Amniotic stem cell (primary cell): ENCODE measurements at places on chromosomes 4 and X.

- DNase-seq = no peak
Observed at GRCh38 chr4:87749883-87750282, 49.5 kb upstream of the IBSP start.

DNA sequence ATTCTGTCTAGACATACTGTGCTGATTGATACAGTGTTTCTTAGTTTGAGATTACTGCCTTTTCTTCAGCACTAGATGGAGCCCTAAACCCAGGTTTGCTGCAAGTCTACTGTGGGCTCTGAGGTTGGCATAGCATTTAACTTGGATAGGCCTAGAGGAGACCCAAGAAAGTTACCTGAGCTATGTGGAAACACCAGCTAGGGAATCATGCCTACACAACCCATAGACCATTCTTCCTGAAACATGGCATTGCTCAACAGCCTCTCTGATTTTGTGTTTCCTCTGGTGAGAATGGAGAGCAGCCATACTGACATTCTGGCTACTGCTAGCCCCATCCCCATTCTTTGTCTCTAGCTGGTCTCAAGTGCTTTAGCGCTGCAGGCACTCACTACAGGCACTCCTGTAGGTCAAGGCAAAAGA is 287.7 kb upstream of the PCDH18 start:
- peak; percentile 41 for DNase-seq

GRCh38 chr4:148238086-148238485 is 204.1 kb downstream of the NR3C2 start:
- DNase-seq = no peak

DNA sequence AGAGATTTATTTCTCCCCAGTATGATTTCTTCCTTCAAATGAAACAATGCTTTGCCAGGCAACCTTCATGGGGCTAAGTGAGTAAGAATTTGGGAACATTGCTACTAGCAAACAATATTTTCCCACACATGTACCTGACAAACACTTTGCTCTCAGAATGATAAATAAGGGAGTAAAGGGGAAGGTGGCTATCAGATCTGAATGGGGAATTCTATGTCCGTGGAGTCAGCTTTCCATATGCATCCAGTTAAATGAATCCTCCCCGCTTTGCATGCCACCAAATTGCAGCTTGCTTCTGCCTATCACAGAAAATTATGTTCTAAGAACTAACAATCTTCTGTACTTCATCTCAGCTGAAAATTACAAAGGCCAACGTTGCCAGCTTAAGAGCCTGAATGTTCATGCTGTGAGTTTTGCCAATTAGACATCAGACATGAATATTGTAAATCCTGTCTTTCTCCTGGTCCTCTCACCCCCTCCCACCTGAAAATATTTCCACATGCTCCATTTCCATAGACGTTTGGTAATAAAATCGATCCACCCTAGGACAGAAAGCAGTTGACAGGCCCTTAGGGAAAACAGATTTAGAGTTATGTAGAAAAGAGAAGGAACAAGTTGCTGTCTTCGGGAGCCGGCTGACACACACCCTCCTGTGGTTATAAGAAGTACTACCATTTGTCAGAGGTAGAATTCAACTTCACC is 6.3 kb downstream of the MEPE start:
- no peak for DNase-seq

GRCh38 chrX:23515028-23515427 is 152.3 kb upstream of the PRDX4 start:
- no peak for DNase-seq

- DNase-seq = no peak
Observed at GRCh38 chr4:109998867-109999584, 86.3 kb downstream of the EGF start.

GRCh38 chr4:151798678-151799416 is 38.0 kb upstream of the GATB start:
- DNase-seq = no peak

GRCh38 chr4:121597346-121597934 is 99.3 kb downstream of the ANXA5 start:
- DNase-seq = no peak

DNA sequence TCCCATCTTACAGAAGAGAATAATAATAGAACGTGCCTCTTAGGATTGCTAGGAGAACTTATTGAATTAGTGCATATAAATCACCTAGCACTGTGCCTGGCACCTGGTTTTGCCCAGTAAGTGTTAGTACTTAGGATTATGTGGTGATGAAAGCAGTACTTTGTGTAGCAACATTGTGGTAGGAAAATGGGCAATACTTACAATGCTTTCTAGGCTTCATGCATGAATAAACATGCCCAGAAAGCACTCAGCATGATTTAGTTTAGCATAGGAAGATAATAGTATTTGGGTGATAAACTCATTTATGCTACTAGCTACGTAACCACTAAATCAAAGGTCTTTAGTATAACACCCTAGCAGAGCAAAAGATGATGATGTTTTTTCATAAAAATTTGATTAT is 105.6 kb downstream of the NEUROG2 start:
- DNase-seq = no peak

- no peak for DNase-seq
Observed at GRCh38 chr4:63663870-63664269, 745.4 kb downstream of the TECRL start.

GRCh38 chr4:112514647-112515197 is 1.3 kb downstream of the NEUROG2 start:
- DNase-seq = no peak

DNA sequence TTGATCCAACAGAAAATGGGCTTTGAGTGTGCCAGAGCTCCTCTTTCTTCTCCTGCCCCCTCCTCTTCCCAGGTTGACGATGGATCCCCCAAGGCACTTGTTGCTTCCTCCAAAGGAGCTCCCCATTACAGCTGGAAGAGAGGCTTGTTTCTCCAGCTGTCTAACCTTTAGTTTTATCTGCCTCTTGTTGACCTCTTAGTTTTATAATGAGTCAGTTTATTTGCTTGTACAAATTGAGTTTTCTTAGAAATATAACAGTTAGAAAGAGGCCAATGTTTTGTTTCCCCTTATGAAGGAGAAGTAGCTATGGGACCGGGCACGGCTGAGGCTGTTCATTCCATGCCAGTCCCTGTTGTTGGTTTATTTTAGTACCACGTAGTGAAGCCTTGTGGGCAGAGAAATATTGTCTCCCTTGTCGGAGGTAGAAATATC is 158.2 kb downstream of the SPRY1 start:
- DNase-seq = no peak

GRCh38 chrX:12770440-12770839 is 20.8 kb upstream of the PRPS2 start:
- DNase-seq = no peak
